ENCODE measurements at places on chromosomes 2 and 18.

DNA sequence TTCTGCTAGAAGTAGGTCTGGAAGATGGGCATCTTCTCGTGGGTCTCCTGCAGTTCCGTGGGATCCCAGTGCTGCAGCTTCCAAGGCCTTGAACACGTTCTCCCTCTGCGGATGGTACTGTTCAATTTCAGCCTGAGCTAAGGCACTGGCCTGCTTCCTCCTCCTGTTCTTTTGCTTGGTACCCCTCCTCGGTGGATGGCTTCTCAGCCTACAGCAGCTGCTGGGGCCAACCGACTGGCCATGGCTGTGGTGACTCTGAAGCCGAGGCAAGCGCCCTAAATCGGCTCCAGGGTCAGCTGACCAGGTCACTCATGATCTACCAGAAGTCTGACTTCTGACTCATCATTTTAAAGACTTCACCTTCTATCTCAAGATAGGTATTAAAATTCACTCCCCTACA is 150.2 kb downstream of the NBAS start:
- no peak for DNase-seq

GRCh38 chr18:67400502-67401117 is 115.9 kb downstream of the DSEL start:
- DNase-seq: no peak

GRCh38 chr2:153858250-153858649 is 13.5 kb upstream of the GALNT13 start:
- no peak for DNase-seq

- no peak for DNase-seq
Measured at GRCh38 chr2:180652794-180653193, 327.6 kb upstream of the UBE2E3 start.

GRCh38 chr2:59239146-59239545 is 998.0 kb upstream of the FANCL start:
- no peak for DNase-seq
